Activated CD8-positive, alpha-beta memory T cell treated with anti-CD3 and anti-CD28 coated beads for 4 hours (primary cell): ENCODE measurements at places on chromosomes 5 and 9.

GRCh38 chr5:170527991-170528390, 24.2 kb downstream of the KCNIP1 start:
- DNase-seq, result no peak

DNA sequence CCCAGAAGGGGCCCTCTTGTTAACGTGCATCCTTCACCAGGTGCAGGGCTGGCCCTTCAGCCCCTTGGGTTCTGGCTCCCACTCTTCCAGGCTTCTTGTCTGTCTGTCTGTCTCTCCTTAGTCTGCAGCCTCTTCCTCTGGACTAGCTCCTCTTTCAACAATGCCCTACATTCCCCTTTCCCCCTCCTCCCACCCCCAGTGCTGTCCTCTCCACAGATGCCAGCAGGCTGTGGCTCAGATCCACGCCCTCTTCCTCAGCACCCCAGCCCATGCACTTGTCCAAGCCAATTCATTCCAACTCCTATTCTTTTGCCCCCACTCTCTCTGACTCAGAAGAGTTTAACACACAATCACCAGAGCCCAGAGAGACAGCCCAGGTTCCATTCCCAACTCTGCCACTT, 45.2 kb upstream of the ALDH1B1 start:
- DNase-seq, result no peak

- no peak for DNase-seq
These were observed 966.3 kb upstream of the C9orf72 start for GRCh38 chr9:28539434-28540070.

- DNase-seq, result no peak
These were observed 355.7 kb downstream of the ARHGEF28 start for GRCh38 chr5:73981704-73982103.

DNA sequence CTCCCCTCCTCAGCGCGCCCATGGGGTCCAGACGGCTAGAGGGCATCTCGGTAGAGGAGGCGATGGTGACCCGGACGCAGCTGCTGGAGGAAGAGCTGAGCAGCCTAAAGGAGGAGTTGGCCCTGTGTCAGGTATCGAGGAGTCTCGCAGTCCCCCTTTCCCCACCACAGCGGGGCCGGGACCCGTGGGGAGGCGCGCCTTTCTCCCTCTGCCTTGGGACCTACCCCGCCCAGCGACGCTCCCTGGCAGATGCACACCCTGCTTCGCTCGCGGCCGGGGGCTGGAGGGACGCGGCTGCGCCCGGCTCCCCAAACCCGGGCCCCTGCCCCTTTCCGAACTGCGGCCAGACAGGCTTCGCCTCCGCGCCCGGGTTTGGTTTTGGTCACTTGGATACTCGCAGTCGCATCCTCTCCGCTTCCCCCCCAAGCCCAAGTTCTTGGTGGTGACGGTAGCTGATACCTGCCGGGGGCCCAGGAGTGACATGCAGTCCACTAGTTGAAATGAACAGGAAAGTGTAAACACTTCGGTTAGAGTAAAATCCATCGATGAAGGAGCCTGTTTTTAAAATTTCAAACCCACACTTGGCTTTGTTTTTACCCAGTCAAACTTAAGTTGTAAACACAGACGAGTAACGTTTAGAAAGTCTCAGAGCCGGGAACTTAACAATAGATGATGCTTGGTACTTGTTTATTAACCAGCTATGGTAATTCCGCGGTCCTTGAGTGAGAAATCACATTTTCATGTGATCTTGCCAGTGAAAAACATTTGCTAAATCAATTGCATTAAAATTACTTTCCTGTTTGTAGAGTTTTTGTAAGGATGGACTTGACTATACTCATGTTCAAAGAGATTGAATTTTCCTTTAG, 688 bp downstream of the CNTLN start:
- peak; percentile 6 for DNase-seq

DNA sequence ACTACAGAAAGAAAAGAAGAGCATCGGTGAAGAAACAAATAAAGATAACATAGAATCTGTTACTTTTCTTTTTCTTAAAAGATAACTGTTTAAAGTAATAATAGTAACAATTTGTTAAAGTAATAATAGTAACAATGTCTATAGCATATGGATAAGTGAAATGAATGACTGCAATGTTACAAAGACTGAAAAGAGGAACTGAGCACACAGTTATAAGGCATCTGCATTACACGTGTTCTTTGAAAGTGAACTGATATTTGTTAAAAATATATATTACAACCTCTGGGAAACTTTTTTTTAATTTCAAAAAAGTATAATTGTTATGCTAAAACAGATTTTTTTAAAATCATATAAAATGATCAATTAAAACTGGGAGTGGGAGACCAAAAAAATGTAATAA, 88.4 kb upstream of the FST start:
- no peak for DNase-seq

- DNase-seq, result no peak
These were observed 271.2 kb downstream of the SLIT3 start for GRCh38 chr5:169029661-169030274.

- DNase-seq, result no peak
These were observed 50.8 kb downstream of the ALDH7A1 start for GRCh38 chr5:126544087-126544740.

DNA sequence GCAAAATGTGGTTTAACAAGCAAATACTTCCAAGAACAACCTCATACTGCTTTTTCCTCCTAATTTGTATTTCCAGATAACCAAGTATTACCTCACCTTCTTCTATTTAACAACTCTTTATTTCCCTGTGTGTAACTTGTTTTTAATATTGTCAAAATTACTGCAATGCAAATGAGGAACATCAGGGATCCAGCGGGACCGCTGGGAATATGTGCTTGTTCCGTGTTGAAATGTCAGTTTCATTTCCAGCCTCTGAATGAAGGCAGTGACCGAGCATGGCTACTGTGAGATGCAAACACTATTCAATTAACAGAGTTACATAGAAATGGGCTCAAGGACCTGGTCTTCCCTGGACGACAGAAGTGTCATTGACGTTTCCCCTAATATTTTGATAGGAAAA, 110.8 kb upstream of the CTSL start:
- DNase-seq, result no peak

DNA sequence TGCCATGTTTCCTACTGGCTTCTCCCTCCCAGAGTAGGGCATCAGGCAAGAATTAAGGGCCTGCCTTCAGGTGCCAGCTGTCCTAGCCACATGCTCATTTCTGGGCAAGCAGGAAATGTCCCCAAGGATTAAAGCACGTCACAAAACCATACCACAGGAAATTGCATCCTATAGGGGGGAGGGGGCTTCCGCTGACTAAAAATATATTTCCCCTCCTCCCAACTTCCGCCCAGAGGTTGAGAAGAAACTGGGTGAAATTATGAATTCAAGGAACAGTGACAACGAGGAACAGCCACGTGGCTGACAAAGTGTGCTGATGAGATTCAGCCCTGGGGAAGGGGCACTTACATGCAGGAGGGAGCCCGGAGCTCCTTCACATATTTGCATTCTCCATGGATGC, 4.1 kb downstream of the HBEGF start:
- no peak for DNase-seq

GRCh38 chr5:157886796-157887380, 27.9 kb upstream of the CLINT1 start:
- DNase-seq, result no peak

DNA sequence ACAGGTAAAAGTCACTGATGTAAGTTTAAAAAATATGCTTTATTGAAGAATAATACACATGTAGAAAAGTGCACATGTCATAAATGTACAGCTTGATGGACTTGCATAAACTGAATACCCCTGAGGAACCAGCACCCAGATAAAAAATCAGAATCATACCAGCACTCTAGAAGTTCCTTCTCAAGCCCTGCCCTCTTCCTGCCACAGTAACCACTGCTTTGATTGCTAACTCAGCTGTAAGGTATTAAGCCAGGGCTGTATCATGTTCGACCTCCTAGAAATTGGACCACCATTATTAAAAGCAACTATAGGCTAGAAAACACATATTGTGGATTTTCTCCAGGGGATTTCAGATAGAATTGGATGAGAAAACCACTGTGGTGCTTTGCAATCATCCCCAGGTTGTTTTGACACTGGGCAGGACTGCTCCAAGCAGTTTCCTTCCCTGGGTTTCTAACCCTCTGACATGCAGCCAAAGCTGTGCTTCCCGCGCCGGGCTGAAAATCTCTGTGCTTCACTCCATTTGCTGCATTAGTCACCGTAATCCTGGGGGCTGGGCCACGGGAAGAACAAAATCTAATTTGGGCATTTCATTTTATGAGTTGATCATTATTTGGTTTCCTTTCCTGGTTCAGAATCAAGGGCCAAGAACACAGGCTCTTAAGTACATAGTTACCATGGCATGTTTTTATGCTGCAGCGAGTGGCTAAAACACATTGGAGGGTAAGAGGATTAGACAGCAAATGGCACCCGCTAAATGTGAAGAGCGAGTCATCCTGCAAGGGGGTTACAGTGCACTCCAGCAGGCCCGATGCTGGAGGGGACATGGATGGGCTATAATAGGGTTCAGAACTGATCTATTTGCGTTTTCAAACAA, 139.4 kb upstream of the IL12B start:
- DNase-seq, result no peak

GRCh38 chr9:127075624-127076372, 46.6 kb downstream of the ANGPTL2 start:
- DNase-seq, result no peak

- DNase-seq, result no peak
These were observed 87.5 kb downstream of the FANCC start for GRCh38 chr9:95230046-95230445.

- peak; percentile 4 for DNase-seq
These were observed 795 bp upstream of the PJA2 start for GRCh38 chr5:109410389-109411148.

DNA sequence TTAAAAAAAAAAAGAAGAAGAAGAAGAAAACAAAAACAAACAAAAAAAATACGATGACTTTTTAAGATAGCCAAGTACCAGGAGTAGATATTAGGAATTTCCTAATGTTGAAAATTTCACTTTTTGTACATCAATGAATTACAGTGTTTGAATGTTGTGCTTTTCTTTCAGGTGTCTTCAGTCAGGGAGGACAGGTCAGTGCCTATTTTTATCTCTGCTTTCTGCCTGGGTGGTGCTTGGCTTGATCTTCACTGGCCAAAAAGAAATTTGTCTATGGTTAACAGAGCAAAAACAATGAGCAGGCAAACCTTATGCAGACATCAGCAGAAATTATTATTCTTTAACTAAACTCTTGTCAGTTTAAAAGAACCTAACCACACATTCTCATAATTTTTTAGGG, 3.0 kb downstream of the SPINK6 start:
- no peak for DNase-seq

GRCh38 chr9:36407122-36407723, 7.2 kb upstream of the RNF38 start:
- peak; percentile 14 for DNase-seq

GRCh38 chr5:56003679-56004078, 8.9 kb upstream of the IL6ST start:
- no peak for DNase-seq

DNA sequence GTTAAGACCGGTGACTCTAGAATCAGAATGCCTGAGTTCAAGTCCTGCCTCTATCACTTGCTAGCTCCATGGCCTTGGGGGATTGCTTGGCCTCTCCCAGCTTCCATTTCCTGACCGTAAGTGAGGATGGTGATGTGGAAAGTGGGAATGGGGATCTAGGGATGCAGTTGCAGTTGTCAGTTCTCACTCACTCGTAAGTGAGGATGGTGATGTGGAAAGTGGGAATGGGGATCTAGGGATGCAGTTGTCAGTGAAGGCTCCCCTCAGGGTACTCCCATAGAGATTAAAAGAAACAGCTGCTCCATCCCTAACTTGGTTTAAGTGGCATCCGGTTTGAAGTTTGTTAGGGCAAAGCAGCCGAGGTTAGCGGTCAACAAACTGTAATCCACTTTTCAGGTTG, 3.0 kb upstream of the IL9 start:
- no peak for DNase-seq

DNA sequence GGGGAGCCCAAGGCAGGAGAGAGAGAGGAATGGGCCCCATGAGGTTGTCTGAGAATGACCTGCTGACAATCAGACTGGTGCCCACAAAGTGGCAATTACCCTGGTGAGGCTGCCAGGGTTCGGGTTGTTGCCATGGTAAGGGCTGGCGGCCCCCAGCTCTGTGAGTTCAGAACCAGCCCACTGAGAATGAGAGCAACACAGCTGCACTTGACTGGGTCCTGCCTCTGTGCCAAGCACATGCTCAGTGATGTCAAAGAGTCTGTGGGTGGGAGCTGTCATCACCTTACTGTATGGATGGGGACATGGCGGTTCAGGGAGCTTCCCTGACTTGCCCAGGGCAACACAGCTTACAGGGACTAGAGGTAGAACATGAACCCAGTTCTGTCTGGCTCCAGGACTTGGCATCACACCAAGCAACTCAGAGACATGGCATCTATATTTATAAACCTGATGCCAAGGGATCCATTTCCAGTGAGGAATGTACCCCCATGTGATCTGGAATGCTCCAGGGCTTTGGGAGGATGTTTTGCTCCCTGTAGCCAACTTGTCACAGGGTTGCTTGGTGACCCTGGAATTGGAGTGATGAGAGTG, 38.2 kb upstream of the TEX48 start:
- no peak for DNase-seq

DNA sequence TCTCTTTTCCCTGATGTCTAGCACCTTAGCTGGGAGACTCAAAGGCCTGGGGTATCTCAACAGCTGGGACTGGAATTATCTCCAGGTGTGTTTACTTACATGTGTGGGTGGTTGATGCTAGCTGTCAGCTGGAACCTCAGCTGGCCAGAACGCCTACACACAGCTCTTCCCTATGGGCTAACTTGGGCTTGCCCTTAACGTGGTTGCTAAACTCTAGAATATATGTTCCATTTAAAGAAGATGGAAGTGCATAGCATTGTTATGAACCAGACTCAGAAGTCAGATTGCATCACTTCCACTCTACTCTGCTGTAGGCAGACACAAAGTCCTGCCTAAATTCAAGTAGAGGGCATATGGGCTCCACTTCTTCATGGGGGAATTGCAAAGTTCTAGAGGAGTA, 29.3 kb downstream of the SGCD start:
- no peak for DNase-seq

DNA sequence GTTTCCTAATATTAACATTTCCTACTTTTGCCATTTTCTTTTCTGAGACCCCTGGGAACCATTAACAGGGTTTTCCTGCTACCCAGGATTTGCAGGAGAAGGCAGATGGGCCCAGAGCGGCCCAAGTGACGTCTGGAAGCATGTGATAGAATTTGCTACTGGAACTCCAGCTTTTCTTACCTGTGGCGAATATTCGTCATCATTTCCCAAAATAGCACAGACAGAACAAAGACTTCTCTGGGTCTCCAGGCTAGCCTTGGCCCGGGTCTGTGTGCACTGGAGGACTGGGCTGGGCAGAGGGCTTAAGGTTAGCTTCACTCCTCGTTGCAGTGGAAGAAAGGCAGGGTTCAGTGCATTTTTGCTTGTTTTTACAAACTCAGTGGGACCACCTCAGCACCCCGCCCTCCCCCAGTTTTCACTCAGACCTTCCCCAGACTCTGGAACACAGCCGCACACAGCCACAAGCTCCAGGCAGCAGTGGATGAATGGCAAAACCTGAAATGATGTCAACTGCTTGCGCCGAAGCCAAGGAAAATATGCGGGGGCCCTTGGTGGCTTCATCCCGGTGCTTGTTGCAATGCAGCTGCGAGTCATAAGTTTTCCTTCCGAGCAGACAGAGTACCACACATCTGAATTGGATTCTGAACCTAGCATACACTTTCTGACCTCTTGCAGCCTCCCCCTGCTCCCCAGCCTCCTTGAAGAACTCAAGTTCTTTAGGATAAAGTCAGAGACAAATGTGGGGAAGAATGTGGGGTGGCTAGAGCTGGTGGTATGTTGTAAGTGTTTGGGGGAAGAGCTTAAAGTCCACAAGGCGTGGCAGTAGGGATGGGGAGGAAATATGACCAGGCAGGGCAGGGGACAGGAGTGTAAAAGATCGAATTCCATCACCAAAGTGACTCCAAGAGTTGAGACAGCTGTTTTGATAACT, 586.0 kb downstream of the CCDC171 start:
- DNase-seq, result no peak

- DNase-seq, result no peak
These were observed 452.5 kb downstream of the TMEM38B start for GRCh38 chr9:106146886-106147285.
